Skeletal muscle cell (primary cell): ENCODE measurements at places on chromosomes 7 and 10.

GRCh38 chr7:74554178-74554577 is 100.5 kb downstream of the GTF2IRD1 start:
- no peak for DNase-seq

- DNase-seq = no peak
Measured at GRCh38 chr7:68866200-68866570, 732.1 kb upstream of the AUTS2 start.

DNA sequence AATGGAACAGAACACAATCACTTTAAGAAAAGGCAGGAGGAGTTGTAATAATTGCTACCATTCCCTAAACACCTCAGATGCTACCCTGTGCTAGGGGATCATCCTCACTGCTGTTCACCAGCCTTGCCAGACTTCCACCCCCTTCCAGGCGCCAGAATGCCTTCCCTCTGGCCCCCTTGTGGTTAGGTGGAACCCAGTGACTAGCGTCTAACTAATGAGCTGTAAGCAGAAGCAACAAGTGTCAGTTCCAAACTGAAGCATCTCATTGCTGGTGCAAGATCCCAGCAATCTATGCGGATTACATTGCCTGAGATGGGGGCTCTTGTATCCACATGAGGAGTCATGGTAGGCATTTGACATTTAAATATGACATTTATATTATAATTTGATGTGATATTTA is 86.6 kb downstream of the FRMD4A start:
- DNase-seq = no peak

DNA sequence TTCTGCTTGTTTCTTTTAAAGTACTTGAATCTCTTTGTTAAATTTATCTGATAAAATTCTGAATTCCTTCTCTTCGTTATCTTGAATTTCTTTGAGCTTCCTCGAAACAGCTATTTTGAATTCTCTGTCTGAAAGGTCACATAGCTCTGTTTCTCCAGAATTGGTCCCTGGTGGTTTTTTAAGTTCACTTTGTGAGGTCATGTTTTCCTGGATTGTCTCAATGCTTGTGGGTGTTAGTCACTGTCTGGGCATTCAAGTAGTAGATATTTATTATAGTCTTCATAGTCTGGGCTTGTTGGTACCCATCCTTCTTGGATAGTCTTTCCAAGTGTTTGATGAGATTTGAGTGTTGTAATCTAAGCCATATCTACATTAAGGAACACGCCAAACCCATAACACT is 1060.6 kb downstream of the LRMDA start:
- peak; percentile 80 for DNase-seq

GRCh38 chr10:687583-688311 is 1.7 kb downstream of the DIP2C start:
- no peak for DNase-seq

GRCh38 chr10:5647507-5648240 is 18.7 kb downstream of the ASB13 start:
- no peak for DNase-seq

DNA sequence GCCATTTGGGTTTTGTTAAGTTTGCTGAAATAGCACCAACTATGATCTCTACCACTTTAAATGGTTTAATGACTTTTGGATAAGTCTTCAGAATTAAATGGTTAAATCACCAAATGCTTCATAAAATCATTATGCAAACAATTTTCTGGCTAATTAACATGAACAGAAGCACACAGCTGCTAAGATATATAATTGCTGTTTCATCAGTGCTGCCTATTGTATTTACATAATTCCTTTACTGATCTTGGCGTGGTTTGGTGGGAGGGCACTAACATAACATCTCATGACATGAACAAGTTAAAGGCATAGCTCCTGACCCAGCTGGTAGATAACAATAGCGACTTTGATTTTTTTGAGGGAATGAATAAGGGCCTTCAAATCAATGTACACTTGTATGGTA is 94.1 kb downstream of the FZD1 start:
- no peak for DNase-seq

- DNase-seq = no peak
Measured at GRCh38 chr10:29925771-29926692, 133.4 kb downstream of the JCAD start.

DNA sequence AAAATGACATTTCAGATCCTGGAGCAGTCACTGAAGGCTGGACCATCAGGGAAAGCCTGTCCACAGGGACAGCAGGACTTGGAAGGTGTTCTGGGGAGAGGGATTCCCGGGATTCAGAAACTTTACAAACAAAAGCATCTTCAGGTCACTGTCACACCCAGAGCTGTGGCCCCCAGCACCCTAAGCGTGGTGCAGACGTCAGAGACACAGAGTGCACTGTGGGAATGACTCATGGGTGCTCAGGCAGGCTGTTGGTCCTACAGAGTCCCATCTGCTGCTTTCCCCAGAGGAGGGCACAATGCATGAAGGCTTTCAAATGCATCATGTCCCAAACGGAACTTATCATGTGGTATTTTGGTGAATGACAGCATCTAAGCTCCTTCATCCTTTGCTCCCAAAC is 13.1 kb upstream of the LRMDA start:
- no peak for DNase-seq

GRCh38 chr10:131461093-131461492 is 149.6 kb upstream of the TCERG1L start:
- no peak for DNase-seq

DNA sequence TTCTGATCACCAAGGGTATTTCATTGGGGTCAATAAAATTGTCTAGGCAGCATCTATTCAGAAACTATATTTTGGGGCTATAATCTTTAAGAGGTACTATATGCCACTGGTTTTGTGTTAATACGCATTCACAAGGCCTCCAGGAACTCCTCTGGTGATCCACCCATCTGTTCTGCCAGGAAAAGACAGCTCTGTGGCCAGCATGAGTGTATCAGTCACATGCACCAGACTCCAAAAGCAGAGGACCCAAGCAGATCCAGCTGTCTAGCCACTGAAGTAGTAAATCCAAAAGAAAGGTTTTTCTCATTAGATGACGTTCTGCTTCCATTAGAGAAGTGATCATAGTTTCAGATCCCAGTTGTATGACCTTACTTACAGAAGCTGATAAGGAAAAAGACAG is 199.6 kb upstream of the CELF2 start:
- DNase-seq = no peak

DNA sequence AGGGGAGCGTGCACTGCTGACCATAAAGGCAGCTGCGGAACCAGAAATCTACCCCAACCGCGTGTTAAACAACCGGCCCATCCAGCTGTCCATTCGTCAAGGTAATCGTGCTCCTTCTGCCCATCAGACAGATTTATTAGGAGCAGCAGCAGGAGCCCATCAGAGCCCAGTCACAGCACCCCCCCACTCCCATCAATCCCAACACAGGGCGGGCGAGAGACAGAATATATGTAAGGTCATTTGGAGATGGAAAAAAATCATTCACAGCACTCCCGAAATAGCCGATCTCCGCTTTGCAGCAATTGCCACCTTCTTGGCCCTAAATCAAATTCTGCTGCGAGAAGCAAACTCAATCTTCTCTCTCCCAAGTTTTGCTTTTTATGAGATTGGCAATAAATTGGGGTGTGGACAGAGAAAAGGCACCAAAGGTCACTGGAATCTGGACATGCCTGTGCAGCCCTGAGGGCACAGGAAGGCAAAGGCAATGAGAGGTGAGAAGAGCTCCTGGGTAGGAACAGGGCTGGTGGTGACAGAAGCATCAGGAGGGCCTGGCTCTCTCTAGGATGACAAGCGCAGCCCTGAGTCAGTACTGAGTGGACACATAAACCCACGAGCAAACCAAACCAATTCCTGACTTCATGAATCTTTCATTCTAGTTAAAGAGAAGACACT is 145.0 kb upstream of the ZMIZ1 start:
- DNase-seq = no peak

DNA sequence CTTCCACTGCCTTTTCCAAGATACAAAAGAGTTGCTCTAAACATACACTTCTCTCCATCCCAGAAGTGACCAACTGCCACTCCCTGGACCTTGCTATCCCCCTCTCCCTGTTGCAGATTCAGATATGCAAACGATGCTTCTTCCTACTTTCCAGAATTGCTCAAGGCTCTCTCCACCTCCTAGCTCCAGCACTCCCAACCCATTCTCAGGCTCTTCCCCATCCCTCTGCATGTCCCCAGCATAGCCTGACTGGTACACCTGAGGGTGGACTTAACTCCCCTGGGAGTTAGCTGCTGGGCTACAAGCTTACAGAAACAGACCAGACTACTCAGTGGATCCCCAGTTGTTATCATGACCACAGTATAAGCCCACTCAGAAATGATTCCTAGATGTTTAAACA is 27.6 kb downstream of the MKRN1 start:
- no peak for DNase-seq

GRCh38 chr7:117152213-117153007 is 170.4 kb downstream of the WNT2 start:
- DNase-seq = no peak

GRCh38 chr10:73992899-73993788 is 4.8 kb upstream of the VCL start:
- no peak for DNase-seq

- DNase-seq = no peak
Measured at GRCh38 chr10:79397051-79397450, 48.4 kb downstream of the ZCCHC24 start.

- no peak for DNase-seq
Measured at GRCh38 chr7:29878081-29878688, 71.9 kb downstream of the WIPF3 start.

GRCh38 chr10:36173364-36173763 is 531.3 kb upstream of the FZD8 start:
- no peak for DNase-seq

- DNase-seq = no peak
Measured at GRCh38 chr10:24494236-24494635, 229.5 kb downstream of the ARHGAP21 start.

DNA sequence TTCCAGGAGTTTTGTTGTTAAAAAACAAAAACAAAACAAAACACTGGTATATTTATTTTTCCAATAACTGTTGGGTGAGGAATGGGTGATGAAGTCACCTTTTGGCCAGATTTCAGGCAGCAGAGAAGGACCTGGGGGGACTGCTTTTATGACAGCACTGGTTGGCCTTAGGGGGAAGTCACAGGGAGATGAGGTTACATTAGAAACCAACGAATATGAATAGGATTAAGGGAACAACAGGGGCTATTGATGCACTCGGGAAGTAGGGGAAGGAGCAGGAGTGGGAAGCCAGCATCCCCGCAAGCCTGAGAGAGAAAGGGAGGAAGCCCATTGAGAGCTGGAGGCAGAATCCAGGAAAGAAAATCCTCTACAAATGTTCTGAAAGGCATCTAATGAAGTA is 958.4 kb downstream of the TYW1 start:
- DNase-seq = no peak

- DNase-seq = no peak
Measured at GRCh38 chr7:131673576-131673975, 117.1 kb upstream of the PODXL start.

- no peak for DNase-seq
Measured at GRCh38 chr10:27716521-27716920, 29.1 kb downstream of the MKX start.

GRCh38 chr10:126565441-126565840 is 105.1 kb downstream of the C10orf90 start:
- no peak for DNase-seq

GRCh38 chr7:51817694-51818225 is 501.2 kb upstream of the COBL start:
- no peak for DNase-seq

GRCh38 chr7:24381894-24382505 is 98.0 kb downstream of the NPY start:
- DNase-seq = no peak

GRCh38 chr7:151660141-151660540 is 140.4 kb upstream of the RHEB start:
- DNase-seq = no peak

GRCh38 chr7:117205873-117206272 is 117.0 kb downstream of the WNT2 start:
- no peak for DNase-seq

DNA sequence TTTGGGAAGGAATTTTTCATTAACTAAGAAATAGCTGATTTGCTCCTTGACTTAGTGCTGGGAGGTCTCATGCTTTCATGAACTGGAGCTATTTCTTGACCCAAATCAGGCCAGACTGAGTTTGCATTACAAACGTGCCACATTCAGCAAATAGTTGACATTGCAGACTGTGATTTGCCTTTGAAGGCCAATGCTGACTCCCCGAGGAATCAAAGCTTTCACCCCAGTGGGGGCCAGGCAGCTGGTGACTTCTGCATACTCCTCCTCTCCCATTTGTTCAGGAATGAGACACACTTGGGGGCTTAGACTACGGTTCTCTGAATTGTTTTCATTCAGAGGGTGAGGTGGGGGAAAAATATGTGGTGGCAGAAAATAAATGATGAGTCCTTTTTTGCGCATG is 111.0 kb upstream of the JAZF1 start:
- DNase-seq = no peak

DNA sequence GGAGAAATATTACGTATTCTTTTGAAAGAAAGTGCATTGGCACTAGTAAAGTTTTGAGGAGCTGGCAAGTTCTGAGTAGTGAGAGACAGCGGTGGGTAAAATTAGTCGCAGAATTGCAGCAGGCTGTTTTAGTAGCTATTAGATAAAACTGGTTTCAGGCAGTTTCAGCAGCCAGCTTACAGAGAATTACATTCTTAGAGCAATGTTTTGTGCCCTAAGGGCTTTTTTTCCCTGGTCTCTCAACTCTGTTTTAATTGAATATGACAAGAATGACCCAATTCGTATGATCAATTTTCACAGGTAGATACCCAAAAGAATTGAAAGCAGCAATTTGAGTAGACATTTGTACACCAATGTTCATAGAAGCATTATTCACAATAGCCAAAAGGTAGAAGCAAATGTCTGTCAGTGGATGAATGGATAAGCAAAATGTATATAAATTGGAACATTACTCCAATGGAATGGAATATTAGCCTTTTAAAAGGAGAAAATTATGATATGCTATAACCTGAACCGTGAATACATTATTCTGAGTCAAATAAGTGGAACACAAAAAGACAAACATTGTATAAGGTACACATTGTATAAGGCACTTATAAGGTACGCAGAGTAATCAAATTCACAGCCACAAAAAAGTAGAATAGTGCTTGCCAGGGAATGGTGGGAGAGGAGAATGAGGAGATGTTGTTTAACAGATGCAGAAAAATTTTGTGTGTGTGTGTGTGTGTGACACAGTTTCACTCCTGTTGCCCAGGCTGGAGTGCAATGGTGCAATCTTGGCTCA is 5.2 kb upstream of the KBTBD2 start:
- no peak for DNase-seq

DNA sequence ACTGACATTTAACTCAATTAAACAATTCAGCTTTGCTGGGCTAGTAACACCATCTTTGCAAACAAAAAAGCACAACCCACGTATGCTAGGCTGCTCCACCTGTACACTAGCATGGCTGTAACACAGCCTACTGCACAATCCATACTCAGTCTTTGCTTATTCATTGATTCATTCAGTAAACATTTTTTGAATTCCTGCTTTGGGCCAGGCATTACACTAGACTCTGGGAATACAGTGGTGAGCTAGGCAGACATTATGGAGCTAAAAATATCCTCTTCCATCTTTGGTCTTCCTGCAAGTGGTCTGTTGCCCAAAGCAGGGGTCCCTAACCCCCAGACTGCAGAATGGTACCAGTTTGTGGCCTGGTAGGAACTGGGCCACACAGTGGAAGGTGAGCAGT is 9.9 kb downstream of the CNNM1 start:
- DNase-seq = no peak
